Tongue (tissue), 3 donors: ENCODE measurements at places on chromosomes 5 and 9.

DNA sequence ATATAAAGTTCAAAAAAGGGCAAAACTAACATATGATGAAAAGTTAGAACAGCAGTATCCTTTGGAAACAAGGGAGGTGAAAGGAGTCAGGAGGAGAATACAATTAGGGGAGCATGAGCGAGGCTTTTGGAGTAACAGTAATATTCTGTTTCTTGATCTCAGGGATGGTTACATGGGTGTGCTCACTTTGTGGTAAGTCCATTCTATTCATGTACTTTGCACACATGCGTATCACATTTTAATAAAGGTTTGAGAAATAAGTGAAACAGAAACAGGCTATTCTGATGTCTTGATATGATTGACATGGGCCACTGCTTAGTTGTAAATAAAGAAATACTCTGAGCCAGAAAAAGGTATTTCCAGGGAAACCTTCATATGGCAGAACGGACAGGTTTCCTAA, 208.8 kb downstream of the SPOCK1 start:
- no peak for DNase-seq

GRCh38 chr5:65512170-65512937, 30.6 kb upstream of the ADAMTS6 start:
- DNase-seq: no peak

GRCh38 chr9:73597771-73598170, 446.1 kb downstream of the ANXA1 start:
- DNase-seq: no peak

DNA sequence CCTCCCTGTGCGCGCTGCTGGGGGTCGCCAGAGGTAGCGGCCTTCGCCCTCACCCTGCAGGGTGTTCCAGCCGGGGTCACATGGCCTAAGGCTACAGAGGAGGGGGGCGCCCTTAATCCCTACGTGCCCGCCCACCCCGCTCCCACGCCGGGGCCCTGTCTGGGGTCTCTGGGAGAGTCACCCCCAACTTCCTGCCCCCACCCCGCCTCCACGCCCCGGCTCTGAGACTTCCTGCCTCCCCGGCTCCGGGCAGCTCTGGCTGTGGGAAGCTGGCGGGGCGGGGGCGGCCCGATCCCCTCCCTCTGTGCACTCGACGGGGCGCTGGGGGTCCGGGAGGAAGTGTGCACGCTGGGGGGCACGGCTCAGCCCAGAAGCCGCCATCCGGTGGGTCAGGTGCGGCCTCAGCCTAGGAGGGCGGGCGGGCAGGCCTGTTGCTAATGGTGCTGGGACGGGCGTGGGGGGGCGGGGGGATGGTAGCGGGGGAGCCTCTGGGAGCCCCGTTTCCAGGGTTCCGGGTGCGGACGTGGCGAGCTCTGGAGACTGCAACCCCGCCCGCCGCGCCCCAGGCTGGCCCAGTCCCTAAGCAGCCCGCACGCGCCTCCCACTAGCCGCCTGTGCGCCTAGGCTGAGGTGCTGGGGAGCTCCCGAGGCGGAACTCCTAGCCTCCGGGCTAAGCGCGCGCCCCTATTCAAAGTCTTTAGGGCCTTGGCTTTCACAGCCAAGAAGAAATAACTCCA, 61.6 kb downstream of the CXXC5 start:
- peak; percentile 51 for DNase-seq

DNA sequence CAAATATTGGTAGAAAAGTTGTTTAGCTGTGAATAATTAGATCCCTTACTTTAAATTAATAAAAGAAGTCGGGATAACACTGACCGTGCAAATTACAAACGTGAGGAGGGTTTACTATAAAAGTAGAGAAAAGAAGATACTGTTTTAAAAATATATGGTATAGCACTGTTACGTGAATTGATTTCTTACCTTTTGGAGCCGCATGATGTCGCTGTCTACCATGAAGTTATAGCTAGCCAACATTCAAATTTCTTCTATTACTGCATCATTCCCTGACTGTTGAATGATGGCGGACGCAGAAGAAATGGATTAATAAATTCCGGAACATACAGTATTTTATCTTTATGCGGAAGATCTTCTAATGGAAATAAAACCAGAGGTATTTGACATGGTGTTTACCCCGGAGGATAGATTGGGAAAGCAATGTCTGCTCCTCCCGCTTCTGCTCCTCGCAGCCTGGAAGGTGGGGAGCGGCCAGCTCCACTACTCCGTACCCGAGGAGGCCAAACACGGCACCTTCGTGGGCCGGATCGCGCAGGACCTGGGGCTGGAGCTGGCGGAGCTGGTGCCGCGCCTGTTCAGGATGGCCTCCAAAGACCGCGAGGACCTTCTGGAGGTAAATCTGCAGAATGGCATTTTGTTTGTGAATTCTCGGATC, at the start of gene PCDHA6:
Gene PCDHA6 (plus strand): TSS at position 257 of the 658 bp plus-strand sequence. CDS start 132 bp downstream, at position 389.
- DNase-seq: peak; percentile 1

- no peak for DNase-seq
Observed at GRCh38 chr5:15689836-15690235, 189.9 kb downstream of the FBXL7 start.

- DNase-seq: no peak
Observed at GRCh38 chr5:115639377-115639776, 13.5 kb upstream of the TMED7 start.
